COR-L47 (cell line): ENCODE measurements at places on chromosomes 5 and 9.

DNA sequence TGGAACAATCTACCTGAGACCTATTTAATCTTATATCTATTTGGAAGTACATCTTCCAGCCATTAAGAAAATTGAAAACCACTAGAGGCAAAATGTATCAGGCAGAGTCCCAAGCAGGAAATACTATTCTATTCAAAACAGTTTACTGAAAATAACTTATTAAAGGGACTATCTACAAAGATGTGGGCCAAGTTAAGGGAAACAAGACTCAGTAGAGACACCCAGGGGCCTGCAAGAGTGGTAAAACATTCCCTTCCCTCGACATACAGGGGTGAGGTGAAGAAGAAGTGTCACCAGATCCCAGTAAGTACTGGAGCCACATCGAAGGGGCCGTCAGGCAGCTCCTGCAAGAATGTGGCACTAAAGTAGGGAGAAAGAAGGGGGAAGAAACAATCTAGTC is 12.1 kb upstream of the NRG2 start:
- DNase-seq, result no peak

- no peak for DNase-seq
Observed at GRCh38 chr9:131409458-131409992, 15.6 kb downstream of the PRRC2B start.

DNA sequence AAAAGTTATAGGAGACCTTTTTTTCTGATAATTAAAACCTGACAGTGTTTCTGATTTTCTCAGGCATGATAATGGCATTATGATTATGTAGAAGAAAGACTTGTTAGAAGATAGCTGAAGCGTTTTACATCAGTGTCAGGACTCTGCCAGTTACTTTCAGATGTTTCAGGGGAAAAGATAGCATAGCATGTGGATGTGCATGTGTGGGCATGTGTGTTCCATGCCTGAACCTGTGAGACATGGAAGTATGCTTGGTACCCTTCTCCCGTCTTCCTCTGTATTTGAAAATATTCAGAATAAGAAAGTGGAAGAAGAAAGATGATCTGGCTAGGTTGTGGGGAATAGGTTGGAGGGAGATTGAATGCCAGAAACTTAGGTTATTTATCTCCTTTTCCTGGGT is 113.1 kb upstream of the PCAT7 start:
- no peak for DNase-seq

DNA sequence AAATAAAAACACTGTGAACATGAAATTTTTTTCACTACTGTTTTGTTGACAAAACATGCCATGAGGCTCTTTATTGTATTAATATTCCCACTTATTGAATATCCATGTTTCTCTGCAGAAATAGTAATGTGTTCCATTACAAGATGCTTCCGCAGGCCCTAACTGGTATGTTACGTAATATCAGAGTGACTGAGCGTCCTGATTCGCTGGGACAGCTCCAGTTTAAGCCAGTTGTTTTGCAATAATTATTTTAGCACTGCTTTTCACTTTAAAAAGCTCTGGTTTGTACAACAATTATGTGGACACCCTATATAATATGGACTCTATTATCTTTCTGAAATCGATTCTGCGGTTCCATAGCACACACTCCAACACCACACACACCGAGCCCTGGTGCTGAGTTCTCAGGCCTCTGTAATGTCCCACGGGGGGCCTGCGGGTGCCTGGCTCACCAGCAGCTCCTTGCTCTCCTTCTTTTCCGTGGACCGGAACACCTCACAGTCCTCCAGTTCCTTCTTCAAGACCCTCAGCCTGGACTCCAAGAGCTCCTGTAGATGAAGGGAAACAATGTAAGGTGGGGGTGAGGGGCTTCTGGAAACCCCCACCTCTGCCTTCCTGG is 1.8 kb downstream of the TRIM7 start:
- no peak for DNase-seq

GRCh38 chr5:2039180-2039531 is 156.4 kb upstream of the IRX4 start:
- no peak for DNase-seq

GRCh38 chr5:154115291-154115690 is 75.2 kb upstream of the GALNT10 start:
- DNase-seq, result no peak

GRCh38 chr5:4222821-4223220 is 627.2 kb downstream of the IRX1 start:
- no peak for DNase-seq

GRCh38 chr5:76745670-76746069 is 29.7 kb downstream of the F2R start:
- DNase-seq, result no peak

DNA sequence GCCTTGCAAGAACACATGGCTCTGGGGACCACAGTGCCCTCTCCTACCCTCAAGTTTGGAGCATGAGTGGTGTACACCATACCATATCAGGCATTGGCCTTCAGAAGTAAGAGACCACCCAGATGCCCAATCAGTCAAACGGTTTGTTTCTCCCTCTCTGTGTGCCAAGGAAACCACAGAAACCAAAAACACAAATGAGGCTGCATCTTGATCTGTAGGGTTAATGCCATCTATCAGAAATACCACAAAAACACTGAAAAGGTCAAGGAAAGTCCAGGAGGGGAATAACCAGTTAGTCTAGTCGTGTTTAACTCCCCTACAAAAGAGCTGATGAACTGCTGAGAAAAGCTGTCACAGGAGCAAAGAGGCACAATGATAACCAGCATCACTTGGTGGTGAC is 78.4 kb downstream of the INSYN2B start:
- no peak for DNase-seq

GRCh38 chr5:127410959-127411358 is 106.5 kb upstream of the PRRC1 start:
- no peak for DNase-seq

- no peak for DNase-seq
Observed at GRCh38 chr9:102087141-102087540, 348.7 kb upstream of the GRIN3A start.

GRCh38 chr9:83024506-83025125 is 38.3 kb downstream of the RASEF start:
- DNase-seq, result no peak

DNA sequence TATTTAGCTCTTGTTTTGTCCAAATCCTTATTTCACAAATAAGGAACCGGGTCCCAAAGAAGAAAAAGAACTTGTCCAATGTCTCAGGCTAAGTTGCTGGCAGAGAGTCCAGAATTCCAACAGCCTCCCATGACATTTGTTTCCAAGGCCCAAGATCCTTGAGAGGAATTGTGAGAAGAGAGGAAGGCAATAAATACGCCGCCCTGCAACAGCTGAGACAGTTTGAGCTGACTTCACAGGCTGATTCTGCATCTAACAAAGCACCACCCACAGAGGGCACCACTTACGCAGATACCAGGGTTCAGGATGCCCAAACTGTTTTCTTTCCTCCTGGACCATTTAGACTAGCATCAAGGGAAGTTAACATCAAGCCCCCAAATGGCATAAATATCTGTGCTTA is 211.3 kb downstream of the FAM114A2 start:
- no peak for DNase-seq

- DNase-seq, result no peak
Observed at GRCh38 chr5:140145256-140145655, 19.5 kb downstream of the IGIP start.

DNA sequence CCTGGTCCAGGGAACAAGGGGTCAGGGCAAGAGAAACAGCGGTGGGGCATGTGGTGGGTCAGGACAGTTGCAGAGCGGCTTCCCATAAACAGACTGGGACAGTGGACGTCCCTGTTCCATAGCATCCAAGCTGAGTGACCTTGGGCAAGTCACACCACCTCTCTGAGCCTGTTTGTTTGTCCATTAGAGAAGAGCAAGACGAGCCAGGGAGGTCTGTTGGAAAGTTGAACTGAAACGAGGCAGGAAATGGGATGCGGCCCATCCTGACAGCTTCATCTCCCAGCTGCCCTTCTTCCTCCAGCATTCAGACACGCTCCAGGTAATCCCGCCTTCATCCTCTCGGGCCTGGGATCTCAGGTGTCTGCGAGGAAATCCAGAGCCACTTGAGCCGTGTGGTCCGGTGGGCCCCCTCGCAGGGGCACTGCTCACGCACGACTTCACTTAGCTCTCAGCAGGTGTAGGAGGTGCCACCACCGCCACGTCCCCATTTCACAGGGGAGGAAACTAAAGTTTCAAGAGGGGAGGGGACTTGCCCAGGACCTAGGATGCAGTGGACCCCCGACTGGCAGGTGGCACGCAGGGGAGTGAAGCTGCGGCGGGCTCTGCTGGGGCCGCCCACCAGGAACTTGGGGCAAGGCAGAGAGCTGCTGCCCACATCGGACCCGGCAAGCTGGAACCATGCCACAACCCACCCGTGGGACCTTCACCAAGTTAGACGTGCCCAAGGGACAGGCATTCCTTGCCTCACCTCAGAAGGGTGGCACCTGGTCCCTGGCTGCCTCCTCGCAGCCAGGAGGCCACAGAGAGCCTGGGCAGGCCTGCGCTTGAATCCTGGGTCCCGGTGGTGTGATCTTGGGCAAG is 13.0 kb downstream of the PTGES2 start:
- DNase-seq, result no peak

- no peak for DNase-seq
Observed at GRCh38 chr5:1750469-1750868, 49.2 kb downstream of the MRPL36 start.

GRCh38 chr5:113176196-113176595 is 199.6 kb downstream of the DCP2 start:
- DNase-seq, result no peak

DNA sequence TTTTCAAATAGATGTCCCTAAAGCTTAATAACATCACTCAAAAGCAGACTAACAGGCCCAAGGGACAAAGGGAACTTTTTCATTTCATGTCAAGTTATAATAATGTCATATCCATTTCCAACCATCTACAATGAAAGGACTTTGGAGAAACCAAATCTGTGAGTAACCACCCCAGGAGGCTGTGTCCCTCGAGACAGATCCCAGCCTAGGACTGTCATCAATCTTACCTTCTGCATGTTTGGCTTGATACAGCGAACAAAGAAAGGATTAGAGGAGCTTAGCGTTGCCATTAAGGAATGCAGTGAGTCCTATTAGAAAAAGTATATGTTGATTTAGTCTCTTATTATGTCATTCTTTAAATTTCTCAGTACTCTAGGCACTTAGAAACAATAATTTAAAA is 137.8 kb upstream of the RETREG1 start:
- no peak for DNase-seq

- no peak for DNase-seq
Observed at GRCh38 chr5:59140133-59140532, 557.3 kb downstream of the RAB3C start.

- DNase-seq, result no peak
Observed at GRCh38 chr5:72228960-72229359, 91.1 kb downstream of the MRPS27 start.

GRCh38 chr9:98310752-98311392 is 55.4 kb upstream of the TBC1D2 start:
- no peak for DNase-seq

DNA sequence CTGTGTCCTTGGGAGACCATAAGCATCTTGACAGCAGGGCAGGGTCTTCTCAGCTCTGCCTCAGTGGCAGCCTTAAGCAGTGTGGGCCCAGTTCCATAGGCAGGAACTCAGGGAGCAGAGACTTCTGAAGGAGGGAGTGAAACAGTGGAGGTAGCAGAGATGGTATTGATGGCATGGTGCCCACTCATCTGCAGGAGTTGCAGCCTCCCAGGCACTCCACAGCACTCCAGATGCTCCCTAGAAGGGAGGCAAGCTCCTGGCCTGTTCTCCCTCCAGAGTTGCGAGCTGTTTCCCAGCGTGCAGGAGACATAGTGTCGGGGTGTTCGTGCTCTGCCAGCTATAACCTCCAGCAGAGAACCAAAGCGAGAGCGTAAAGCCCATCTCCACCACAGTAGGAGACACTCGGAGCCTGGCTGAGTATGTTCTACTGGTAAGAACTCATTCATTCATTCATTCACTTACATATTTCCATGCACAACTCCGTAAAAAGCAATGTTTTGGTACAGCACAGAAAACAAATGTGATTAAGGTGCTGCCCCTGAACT is 31.4 kb upstream of the UNC5A start:
- DNase-seq, result no peak

GRCh38 chr5:160726721-160727120 is 125.3 kb downstream of the ATP10B start:
- DNase-seq, result no peak

- no peak for DNase-seq
Observed at GRCh38 chr9:37192803-37193202, 72.4 kb downstream of the ZCCHC7 start.

- peak; percentile 72 for DNase-seq
Observed at GRCh38 chr5:81506900-81507588, 113.1 kb upstream of the ACOT12 start.

- no peak for DNase-seq
Observed at GRCh38 chr5:1545126-1545804, 21.5 kb upstream of the LPCAT1 start.

DNA sequence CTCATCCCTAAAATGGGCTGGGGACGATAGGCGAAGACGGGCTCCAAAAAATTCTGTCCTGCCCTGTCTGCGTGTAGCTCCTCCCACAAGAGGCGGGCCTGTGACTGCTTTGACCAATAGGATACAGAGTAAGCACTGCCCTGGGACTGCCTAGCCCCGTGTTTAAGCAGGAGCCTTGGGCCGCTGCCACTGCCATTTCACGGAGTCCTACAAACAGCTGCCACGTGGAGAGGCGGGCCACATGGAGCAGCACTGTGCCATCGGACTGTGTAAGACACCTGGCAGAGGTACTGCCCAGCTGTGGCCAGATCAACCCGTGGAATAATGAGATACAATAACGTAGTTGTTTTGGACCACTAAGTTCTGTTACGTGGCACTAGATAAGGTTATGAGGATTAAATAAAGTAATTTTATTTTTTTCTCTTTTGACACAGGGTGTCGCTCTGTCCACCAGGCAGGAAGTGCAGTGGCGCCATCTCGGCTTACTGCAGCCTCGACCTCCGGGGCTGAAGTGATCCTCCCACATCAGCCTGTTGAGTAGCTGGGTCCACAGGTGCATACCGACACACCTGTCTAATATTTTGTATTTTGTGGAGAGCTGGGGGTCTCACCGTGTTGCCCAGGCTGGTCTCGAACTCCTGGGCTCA is 87.2 kb downstream of the LMNB1 start:
- DNase-seq, result no peak

- no peak for DNase-seq
Observed at GRCh38 chr5:106639488-106639887, 1031.2 kb downstream of the EFNA5 start.

- DNase-seq, result no peak
Observed at GRCh38 chr5:143738417-143739401, 73.3 kb upstream of the HMHB1 start.

DNA sequence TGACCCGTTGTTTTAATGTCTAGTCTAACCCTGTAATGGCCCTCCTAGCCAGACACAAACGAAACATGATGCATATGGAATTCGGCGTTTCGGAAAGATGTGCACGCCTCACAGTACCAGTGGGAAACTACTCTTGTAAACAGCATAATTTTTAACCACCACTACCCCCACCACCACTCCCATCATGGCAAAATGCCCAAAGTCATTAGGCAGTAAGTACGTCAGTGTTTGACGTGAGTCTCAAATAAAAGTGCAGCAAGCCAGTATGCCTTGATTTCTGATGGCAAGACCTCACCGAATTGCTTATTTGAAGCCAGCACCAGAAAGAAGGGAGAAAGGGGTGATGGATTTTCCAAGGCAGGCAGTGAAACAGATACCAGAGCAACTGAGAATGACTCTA is 71.4 kb downstream of the ADRB2 start:
- peak; percentile 19 for DNase-seq

GRCh38 chr9:125410522-125410894 is 148.9 kb downstream of the GAPVD1 start:
- DNase-seq, result no peak
